Activated T-helper 9 cell treated with anti-CD3 and anti-CD28 coated beads, Interleukin-2, amount 50 U/mL, for 16 hours (primary cell): ENCODE measurements at places on chromosomes 1 and 21.

DNA sequence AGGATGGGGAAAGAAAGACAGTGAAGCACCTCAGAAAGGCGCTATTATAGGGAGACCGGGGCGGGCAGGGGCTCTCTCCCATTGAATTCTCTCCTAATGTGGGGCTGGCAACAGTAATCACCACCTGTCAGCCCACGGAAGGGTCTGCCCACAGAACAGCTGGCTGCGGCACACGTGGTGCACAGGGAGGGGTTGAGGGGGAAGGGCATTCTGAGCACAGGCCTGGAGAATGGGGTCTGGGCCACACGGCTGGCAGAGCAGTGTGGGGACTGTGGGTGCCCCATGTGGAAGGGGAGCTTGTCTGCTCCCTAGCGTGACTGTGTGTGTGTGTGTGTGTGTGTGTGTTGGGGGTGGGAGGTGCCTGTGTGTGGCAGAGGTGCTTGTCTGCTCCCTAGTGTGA lies 4.1 kb downstream of the OLFML3 start:
- no peak for DNase-seq

DNA sequence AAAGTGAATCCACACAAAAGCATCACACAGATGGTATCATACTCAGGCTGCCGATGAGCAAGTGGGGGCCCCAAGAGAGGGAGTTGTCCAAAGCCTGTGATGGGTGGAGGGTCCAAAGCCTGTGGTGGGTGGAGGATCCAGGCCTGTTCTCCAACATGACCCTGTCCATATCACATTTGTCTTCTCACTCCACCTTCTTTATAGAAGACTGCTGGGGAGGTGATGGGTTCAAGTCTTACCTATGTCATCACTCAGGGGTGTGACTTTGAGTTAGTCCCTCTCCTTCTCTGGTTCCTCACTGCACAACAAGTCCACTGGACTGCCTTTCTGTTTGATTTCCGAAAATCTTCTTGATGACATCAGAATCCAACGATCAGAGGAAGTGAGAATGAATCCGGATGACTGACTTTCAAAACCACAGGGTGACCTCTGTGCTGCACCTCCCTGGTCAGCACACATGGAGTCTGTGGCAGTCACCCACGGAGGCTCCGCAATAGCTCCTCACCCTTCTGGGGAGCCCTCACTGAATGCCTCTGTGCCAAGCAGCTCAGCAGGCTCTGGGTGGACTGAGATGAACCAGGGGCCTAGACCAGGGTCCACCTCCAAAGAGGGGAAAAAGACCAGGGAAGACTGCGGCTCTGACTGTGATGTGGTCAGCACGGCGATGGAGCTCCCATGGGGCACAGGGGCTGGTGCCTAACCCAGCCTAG lies 166.8 kb downstream of the HIVEP3 start:
- no peak for DNase-seq

DNA sequence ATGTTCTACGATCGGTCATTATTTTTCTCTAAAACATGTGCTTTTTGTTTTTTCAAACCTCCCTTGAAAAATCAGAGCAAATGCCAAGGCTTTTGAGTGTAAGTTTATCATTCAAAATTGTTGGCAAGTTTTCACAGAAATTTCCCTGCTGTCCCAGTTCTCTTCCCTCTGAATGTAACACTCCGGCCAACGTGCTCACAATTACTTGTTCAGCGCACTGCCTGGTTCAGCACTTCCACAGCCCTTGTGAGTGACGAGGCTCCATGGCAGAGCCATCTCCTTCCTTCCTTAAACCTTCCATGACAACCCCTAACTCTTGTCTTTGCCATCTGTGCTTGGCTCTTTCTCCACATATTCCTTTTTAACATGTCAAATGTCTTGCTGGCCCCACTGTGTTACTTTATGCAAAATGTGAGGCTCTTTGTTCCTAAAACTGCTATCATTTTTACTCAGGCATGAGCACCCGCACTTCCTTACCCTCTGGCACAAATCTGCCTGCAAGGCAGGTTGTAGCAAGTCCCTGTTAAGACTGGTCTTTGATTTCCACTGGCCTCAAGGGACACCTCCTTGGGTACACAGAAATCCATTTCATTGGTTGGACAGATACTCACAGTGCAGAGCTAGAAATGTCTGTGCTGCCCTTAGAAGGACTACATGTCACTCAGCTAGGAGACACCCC lies 142.8 kb downstream of the HUNK start:
- DNase-seq: no peak

DNA sequence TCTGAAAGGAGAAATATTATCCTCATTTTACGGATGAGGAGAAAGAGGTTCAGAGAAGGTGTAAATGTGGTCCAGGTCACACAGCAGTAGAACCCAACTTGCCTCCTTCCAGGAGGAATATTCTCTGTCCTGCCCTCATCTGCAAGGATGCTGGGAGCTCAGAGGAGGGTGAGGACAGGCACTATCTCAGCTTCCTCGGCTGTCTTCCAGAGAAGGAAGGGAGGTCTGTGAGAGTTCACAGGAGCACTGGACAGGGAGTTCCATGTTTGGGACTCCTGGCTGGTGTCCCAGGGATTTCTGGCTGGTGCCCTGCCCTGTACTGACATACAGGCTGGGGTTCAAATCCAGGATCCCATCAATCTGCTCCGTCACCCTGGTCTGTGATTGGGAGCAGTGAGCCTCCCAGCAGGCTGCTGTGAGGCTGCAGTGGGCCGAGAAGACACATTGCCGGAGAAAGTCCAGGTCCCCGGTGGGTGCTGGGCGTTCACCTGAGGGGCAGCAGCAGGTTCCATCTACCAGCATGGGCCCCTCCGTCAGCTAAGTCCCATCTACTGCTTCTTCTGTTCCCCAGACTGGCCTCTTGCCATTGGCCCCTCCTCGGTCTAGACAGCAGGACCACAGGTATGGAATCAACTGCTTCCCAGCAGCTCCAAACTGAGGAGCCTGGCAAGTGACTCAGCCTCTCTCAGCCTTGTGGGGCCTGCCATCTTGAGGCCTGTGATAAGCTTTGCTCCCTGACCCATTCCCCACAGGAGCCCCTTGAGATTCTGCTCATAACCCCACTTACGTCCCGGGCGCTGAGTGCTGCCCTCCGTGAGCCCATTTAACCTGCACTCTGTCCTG lies 8.5 kb upstream of the BSND start:
- no peak for DNase-seq

- no peak for DNase-seq
Observed at GRCh38 chr1:117678246-117678977, 72.6 kb downstream of the TENT5C start.

DNA sequence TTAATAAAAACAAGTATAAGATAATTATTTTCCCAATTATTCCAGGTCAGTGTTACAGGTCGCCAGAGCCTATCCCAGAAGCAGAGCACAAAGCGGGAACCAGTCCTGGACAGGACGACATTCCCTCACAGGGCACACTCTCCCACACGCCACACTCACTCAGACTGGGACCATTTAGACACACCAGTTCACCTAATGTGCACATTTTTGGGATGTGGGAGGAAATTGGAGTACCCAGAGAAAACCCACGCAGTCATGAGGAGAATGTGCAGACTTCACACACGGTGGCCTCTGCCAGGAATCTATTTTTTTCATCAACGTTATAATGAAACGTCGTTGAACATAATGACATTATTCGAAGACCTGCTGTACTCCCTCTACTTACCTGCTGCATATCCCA lies 20.5 kb upstream of the NRDC start:
- DNase-seq: no peak

DNA sequence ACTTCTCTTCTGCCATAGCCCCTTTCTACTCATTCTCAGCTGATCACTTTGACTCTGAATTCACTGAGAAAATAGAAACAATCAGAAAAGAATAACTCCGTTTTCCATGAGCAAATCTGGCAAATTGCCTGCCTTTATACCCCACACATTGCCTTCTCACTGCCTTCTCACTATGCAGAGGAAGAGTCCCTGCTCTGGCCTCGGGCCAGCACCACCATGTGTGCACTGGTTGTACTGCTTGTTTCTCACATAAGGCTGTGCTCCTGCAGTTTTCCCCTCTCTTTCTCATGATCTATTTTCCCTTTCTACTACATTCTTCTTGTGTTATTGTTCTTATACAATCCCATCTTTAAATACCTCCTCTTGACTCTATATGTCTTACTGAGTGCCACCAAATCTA lies 2.3 kb upstream of the HMGCS2 start:
- DNase-seq: no peak

GRCh38 chr1:20367116-20367585 lies 76.5 kb downstream of the VWA5B1 start:
- no peak for DNase-seq

GRCh38 chr21:21813934-21814333 lies 815.7 kb downstream of the NCAM2 start:
- DNase-seq: no peak

DNA sequence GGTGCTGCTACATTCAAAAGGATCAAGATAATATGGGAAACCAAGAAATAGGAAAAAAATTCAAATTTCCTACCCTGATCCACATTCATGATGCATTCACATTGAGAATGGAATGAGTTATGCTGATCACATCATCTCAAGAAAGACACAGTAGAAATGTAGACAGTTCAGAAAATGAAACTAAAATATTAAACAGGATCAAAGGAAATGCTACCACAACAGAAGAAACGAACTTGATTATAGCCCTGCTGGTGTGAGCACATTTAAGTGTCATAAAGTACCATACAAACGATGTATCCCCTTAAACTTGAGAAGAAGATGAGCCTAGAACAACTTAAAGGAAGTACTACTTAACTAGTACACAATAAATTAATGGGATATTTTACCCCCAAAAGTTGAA lies 21.3 kb downstream of the SYDE2 start:
- DNase-seq: no peak

DNA sequence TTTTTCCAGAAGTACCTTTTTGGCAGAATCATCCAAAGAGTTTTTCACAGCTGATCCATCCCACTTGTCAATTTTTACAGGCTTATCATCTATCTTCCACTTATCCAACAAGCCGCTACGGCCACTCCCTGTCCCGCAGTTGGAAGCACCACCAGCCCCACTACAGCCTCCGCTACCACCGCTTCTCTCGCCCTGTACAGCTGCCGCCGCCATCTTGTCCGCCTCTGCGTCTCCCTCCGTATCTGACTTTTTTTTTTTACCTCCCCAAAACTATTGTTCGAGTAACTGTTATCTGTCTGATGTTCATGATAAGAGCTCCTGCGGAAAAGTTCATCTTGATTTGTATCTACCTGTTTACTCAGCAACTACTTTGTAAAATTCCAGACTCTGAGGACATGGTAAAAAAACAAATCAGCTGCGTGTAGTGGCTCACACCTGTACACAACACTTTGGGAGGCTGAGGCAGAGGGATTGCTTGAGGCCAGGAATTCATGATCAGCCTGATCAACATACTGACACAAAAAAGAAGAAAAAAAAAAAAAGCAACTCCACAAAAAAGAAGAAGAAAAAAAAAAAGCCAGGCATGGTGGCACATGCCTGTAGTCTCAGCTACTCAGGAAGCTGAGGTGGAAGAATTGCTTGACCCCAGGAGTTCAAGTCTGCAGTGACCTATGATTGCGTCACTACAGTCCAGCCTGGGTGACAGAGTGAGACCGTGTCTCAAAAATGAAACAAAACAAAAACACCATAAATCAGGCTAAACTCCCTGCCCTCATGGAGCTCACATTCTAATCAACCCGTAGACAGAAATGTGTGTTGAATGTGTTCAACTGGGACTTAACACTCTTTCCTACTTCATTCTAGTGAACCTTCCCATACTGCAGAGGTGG lies 8.0 kb upstream of the EYA3 start:
- no peak for DNase-seq

- DNase-seq: no peak
Observed at GRCh38 chr1:2407166-2407990, 5.0 kb downstream of the PEX10 start.

DNA sequence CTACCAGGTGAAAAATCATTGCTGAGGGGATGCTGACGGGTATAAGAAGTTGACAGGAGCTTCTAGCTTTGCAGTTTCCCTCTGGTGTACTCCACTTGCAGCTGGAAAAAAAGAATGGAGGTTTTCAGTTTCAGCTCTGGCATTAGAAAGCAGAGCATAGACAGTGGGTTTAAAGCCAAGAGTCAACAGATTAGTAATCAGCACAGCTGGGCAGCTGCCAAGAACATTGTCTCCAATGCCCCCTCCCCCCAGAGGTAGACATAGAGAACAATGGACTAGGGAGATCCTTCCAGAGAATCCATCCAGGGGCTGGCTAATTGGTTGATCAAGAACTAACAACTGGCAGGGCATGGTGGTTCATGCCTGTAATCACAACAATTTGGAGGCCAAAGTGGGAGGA lies 10.1 kb upstream of the ZBTB8B start:
- no peak for DNase-seq

GRCh38 chr1:206897175-206897574 lies at the start of gene IL24:
TSS of gene IL24 (plus strand) at chr1:206897443. CDS start at chr1:206897833, 390 bp downstream.
- DNase-seq: no peak

DNA sequence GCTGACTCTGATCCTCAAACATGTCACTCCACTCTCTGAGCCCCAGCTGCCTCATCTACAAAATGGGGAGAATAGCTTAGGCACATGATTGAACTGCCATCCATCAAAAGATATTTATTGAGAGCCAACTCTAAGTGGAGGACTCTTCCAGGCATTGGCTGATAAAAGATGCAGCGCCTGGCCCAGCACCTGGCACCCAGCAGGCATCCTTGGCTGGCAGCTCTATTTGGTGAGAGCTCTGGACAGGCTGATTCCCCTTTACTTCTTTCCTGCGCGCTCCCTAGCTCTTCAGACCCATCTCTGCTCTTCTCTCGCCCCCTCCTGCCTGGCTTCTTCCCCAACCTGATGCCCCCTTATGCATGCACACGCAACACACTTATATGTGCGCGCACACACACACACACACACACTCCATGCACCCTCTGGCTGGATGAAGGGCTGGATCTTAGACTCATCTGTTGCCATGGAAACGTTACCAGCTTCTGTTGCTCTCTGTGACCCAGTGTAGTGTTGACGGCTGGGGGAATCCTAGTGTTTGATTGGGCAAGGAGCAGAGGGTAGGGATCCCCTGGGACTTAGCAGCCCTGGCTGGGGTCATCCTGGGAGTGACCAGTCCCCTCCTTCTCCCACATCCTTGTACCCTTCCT lies 49.3 kb downstream of the VWA5B1 start:
- DNase-seq: no peak

DNA sequence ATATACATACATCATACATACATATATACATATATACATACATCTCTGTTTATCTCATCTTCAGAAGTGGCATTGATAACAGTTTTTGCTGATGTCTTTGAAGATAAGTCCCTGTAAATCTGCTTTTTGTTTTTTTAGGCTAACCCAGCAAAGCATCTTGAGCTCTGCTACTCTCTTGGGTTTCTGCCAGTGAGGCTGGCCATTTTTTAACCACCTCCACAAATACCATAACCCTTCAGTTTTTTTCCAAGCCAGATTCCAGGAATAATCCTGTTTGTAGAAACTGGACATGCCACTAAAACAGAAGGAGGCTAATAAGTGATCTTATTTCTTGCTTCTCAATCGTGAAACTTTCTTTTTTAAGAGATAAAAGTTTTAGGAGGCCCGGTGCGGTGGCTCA lies 21.6 kb downstream of the SDHC start:
- no peak for DNase-seq

- no peak for DNase-seq
Observed at GRCh38 chr1:47371016-47371517, 37.5 kb downstream of the CMPK1 start.

- no peak for DNase-seq
Observed at GRCh38 chr1:217095050-217095622, 371.9 kb upstream of the ESRRG start.

GRCh38 chr1:186678155-186678554 lies 2.1 kb downstream of the PTGS2 start:
- DNase-seq: no peak

GRCh38 chr1:166032572-166033371 lies 134.0 kb downstream of the FAM78B start:
- no peak for DNase-seq
